ENCODE measurements at places on chromosomes 6 and 20.

GRCh38 chr20:6766433-6766832 lies 1.1 kb upstream of the BMP2 start:
- DNase-seq, result no peak

DNA sequence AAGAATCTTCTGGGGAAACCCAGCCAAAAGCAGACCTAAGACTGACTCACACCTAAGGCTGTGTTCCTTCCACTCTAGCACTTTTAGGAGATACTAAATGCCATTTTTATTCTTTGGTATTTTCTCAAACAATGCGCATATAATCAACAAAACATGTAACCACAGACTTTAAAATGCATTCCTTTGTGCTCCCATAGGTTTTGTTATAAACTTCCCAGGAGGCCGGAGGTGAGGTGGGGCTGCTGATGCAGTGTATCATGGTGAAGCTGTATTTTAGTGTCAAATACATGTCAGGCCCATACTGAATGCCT lies 155.2 kb downstream of the BTBD3 start:
- DNase-seq, result no peak

GRCh38 chr6:53686355-53686940 lies 20.9 kb upstream of the KLHL31 start:
- DNase-seq, result no peak

- no peak for DNase-seq
These were observed 6.9 kb upstream of the CABLES2 start for GRCh38 chr20:62413896-62414481.

GRCh38 chr6:9511157-9511556 lies 903.7 kb downstream of the TFAP2A start:
- no peak for DNase-seq

DNA sequence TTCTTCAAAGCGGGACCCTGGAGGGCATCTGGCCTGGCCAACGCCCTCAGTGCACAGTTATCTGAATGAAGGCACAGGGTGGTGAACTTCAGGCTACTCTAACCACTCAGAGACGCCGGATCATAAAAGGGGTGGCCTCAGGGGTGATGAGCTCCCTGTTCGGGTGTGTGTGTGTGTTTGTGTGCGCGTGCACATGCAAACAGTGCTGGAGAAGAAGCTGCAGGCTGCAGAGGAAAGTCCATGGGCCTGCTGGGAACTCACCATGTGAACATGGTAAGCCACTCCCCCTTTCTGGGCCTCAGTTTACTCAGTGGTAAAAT lies 42.0 kb downstream of the KIAA1755 start:
- DNase-seq, result no peak

GRCh38 chr6:148835920-148836441 lies 89.2 kb downstream of the UST start:
- peak; percentile 46 for DNase-seq

- no peak for DNase-seq
These were observed 14.4 kb downstream of the PI3 start for GRCh38 chr20:45189067-45189609.

DNA sequence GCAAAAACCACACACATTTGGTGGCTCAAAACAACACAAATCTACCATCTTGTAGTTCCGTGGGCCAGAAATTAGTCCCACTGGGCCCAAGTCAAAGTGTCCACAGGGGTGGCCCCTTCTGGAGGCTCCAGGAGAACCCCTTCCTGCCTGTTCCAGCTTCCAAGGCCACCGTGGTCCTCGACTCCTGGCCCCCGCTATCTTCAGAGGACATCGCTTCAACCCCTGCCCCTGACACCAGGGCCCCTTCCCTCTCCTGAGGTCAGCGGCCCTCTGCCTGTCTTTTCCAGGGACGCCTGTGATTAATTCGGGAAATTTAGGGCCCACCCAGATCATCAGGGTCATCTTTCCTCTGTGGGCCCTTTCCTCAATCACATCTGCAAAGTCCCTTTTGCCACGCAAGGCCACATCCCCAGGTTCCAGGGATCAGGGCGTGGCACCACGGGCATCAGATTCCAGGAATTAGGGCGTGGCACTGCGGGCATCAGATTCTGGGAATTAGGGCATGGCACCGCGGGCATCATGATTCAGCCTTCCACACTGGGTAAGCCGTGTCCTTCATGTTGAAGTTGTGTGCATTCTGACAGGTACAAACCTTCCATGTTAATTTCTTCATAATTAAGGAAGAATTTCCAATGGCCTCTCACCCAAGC lies 59.9 kb upstream of the SMOC2 start:
- no peak for DNase-seq

GRCh38 chr6:107116328-107116892 lies 1.1 kb upstream of the BEND3 start:
- peak; percentile 28 for DNase-seq

- no peak for DNase-seq
These were observed 76.7 kb downstream of the PREX1 start for GRCh38 chr20:48750941-48751635.

GRCh38 chr20:63402181-63402859 lies 41.2 kb upstream of the CHRNA4 start:
- DNase-seq, result no peak

GRCh38 chr6:21142741-21143140 lies 450.8 kb upstream of the SOX4 start:
- no peak for DNase-seq

DNA sequence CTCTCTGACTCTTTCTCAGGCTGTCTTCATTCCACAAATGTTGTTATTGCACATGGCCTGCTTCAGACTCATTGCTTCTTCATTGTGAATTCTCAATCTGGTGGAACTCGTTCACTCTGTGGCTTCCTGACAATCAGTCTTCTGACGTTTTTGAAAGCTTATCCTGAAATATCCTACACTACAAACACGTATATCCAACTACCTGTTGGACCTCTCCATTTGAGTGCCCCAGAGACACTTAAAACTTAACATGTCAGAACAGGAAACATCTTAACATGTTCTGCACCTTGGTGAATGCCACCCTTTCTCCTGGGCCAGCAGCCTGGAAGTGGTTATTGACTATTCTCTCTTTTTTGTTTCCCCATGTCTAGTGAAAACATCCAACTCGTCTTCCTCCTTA lies 50.8 kb downstream of the AIG1 start:
- no peak for DNase-seq

GRCh38 chr20:53786071-53786444 lies 192.4 kb upstream of the ZNF217 start:
- DNase-seq, result no peak

DNA sequence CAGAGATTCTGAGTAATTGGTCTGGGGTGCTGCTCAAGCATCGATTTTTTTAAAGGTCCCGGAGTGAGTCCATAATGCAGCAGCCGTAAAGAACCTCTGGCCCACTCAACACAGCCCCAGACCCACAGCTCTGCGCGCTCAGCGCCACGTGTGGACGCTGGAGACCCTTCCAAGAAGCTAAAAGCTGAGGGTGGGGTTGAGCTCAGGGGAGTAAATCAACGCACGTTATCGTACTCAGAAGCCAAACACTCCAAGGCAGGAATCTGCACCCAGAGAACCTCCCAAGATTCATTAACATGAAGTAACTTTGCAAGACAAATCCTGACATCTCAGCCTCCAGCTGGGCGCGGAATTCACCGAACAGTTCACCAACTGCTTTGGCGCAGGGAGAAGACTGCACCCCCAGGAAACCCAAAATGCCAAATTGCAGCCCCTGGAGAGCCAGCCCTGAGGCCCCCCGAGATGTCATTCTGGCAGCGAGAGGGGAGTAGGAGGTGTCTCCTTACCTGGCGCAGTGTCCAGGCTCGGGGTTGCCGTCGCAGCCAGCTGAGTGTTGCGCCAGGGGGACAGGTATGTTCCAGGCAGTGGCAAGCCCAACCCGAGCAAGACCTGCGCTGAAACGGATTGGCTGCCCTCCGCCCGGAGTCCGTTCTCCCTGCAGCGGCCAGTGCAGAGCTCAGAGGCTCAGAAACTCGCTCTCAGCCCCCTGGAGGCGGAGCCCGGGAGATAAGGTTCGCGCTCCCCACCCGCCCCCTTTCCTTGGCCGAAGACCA lies at the start of gene COL21A1:
Gene COL21A1 (minus strand): TSS at position 700 of the 773 bp plus-strand sequence. CDS start 64,962 bp downstream, outside the sequence.
- DNase-seq, result no peak

GRCh38 chr6:20632696-20633095 lies 98.4 kb downstream of the CDKAL1 start:
- DNase-seq, result no peak

DNA sequence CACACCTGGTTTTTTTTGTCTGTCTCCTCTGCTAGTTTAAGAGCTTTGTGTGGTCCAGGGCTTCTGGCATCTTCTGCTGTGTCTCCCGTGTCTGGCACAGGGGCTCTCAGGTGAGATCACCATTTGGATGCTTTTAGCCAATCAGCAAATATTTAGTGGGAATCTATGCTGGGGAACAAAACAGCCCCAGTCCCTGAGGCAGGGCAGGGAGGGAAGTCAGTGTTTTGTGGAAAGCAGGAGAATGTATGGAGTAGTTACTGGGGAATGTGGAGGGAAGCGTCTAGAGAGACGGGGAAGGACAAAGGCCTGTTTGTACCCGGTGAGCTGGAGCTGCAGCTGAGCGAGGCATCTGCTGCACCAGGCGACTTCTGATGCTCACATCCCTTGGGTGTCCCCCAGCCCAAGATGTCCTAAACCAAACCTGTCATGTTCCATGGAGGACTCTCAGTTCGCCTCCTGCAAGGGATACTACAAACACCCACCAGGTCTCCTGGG lies 49.3 kb upstream of the NNAT start:
- no peak for DNase-seq

- no peak for DNase-seq
These were observed 27.7 kb downstream of the HIVEP1 start for GRCh38 chr6:12039540-12040459.

DNA sequence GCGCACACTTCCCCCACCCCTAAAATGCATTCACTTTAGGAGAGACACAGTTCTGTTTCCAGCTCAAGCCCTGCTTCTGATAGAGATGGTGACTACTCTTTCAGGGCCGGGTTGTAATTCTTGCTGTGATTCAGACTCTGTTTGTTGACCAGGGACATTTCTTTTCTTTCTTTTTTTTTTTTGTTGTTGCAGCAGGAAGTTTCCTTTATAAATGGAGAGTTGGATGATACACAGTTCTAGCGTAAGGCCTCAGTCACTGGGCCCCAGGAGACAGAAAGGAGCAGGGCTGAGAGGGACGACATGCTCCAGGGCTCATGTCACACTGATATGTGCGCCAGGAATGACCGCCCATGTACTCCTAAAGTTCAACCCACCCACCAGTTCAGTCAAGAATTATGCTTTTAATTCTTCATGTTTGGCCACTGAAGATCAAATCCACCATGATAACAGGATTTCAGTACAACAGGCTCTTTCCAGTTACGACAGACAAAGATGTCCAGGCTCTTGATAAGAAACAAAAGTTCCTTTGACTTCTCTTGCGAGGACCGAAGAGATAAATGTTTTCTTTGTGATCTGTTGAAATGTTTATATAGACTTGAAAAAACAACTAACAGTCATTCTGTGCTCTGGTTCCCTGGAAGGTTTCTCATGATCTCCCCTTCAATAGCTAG lies 142.5 kb downstream of the CD164 start:
- no peak for DNase-seq

DNA sequence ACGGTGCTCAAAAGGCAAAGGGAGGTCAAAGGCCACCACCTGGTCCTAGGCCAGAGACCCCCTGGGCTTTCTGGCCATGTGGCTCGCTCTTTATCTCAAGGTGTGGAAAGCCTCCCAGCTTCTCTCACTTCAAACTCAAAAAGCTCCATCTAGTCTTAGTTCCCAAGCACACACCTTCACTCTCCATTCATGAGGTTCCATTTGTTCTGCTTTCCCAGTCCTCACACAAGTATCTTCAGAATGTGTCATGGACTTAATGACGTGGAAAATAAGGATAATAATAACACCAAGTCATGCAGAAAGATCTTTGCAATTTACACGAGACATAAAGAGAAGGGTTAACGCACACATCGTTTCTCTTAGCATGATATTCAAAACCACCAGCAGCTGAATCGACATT lies 219.3 kb downstream of the GMDS start:
- no peak for DNase-seq

DNA sequence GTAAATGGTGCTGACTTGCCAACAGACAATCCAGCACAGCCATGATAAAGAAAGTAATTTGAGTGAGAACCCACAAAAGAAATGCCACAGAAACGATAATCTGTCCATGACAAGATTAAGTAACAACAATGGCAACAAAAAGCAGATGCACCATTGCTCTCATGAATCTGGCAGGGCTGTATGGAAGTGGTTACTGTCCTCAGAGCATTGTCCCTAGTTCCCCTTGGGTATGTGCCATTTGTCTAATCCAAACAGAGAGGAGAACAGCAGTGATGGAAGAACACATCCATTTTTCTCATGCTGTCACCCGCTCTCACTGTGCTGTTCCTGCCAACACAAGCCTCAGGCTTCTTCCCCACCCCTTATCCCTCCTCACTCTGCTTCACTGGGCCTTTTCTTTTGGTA lies 65.8 kb downstream of the REV3L start:
- DNase-seq, result no peak

- no peak for DNase-seq
These were observed 464.9 kb downstream of the TBC1D32 start for GRCh38 chr6:120869397-120869796.

DNA sequence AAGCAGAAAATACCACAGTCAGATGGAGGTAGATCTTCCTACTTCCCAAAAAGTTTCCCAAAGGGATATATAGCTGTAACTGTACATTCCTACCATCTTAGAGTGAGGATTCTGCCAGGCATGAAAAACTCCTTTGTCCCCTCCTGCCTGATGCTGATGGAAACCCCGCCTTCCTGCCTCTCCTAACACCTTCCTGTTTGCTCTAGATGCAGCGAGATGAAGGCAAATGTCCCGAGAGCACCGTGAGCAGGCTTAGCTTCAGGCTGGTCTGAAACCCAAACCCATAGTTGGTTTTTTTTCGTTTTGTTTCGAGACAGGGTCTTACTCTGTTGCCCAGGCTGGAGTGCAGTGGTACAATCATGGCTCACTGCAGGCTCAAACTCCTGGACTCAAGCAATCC lies 55.6 kb downstream of the MYB start:
- no peak for DNase-seq

GRCh38 chr6:81446509-81446908 lies 306.0 kb downstream of the TENT5A start:
- DNase-seq, result no peak

GRCh38 chr6:75849329-75850025 lies 100.4 kb downstream of the MYO6 start:
- DNase-seq, result no peak

DNA sequence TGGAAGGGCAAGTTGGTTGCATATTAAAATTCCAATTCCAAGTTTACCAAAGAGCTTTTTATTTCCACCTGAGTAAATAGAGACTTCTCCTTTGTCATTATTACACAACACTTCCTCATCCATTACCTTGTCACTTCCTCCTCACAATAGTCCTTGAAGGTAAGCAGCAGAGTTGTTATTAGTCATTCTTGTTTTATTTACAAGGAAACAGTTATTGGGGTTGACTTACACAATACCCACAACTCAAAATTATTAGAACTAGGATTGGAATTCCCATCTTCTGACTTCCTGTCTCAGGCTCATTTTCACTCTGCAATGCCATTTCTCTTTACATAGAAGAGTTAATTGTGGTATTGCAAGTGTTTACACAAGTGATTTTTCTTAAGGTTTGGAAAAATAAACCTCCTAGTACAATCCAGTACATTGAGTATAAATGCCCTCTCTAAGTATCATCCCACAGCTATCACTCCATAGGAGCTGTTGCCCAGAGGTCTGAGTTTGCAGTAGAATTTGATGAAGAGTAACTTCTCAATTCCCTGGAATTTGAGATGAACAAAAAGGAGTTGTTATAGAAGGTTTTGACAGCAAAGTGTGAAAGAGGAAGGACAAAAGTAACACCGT lies 28.9 kb upstream of the MTRF1L start:
- no peak for DNase-seq

Measured in stimulated activated CD8-positive, alpha-beta memory T cell treated with anti-CD3 and anti-CD28 coated beads, Interleukin-4, amount 100 ng/mL, for 48 hours (primary cell).